ENCODE measurements at places on chromosomes 7 and 10.

- DNase-seq: no peak
Measured at GRCh38 chr7:155348806-155349205, 51.1 kb downstream of the INSIG1 start.

DNA sequence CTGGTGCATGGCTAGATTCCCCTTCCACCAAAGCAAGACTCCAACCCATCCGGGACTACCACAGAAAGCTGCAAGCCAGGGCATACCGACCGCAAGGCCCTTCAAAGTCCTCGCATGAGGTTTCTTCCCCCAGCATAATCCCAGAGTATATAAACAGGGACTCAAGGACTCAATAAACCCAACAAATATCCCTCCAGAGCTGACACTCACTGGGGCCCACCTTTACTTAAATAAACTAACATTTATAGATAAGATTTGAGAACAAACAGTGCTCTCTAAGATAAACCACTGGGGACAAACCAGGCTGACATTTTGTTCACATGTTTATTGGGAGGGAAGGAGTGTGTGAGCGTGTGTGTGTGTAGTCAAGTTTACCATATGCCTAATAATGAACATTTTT is 138.2 kb downstream of the ADAM12 start:
- DNase-seq: no peak

DNA sequence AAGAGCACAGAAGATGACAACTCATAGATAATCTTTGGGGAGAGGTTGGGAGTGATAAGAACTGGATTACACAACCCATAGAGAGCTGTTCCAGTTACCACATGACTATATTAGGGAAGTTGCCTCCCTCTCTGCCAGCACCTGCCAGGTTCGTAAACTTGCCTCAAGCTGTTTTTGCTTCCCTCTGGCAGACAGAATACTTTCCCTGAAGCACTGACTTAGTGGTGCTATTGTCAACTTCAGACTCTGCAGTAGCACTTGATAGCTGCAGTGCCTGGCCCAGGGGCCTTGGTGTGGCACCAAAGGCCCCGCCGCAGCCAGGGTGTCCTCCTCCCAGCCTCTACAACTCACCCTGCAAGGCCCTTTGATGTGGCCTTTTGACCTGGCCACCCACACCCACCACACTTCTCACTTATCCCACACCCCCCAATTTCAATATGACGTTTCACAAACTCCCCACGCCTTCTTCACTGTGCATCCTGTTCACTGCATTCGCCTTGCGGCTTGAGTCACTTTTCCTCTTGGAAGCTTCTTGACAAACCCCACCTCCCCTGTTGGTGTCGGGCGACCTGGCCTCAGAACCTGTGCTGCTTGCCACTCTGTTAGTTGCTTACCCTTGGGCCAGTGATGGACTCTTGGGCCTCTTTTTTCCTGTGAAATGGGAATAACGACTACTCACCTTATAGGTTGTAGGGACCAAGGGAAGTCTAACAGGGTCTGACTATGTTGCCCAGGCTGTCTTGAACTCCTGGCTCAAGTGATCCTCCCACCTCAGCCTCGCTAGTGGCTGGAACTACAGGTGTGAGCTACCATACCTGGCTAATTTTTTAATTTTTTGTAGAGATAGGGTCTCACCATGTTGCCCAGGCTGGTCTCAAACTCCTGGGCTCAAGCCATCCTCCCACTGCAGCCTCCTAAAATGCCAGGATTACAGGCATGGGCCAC is 50.2 kb upstream of the PODXL start:
- DNase-seq: no peak

GRCh38 chr7:6612819-6613218 is 2.6 kb upstream of the ZNF853 start:
- no peak for DNase-seq

GRCh38 chr7:15719311-15719710 is 32.8 kb upstream of the MEOX2 start:
- DNase-seq: no peak

DNA sequence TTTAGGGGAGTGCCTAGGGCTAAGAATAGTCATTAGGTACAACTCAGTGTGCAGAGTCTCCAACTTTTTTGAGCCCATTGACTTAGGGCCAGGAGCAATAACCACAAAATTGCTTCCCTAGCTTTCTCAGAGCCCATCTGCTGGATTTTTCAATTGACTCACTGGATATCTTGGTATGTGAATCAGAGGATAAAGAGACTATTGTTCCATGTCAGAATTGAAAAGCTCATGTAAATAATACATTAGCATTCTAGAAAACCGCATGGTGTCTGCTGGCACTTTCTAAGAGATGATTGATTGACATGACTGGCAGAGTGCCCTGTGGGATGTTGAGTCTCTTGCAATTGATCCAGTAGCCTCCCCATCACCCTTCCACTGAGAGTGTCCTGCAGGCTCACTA is 246.2 kb downstream of the CCDC7 start:
- DNase-seq: no peak

- no peak for DNase-seq
Measured at GRCh38 chr7:128810473-128810872, 18.7 kb downstream of the CCDC136 start.

GRCh38 chr7:123872908-123873307 is 27.9 kb downstream of the HYAL4 start:
- no peak for DNase-seq

DNA sequence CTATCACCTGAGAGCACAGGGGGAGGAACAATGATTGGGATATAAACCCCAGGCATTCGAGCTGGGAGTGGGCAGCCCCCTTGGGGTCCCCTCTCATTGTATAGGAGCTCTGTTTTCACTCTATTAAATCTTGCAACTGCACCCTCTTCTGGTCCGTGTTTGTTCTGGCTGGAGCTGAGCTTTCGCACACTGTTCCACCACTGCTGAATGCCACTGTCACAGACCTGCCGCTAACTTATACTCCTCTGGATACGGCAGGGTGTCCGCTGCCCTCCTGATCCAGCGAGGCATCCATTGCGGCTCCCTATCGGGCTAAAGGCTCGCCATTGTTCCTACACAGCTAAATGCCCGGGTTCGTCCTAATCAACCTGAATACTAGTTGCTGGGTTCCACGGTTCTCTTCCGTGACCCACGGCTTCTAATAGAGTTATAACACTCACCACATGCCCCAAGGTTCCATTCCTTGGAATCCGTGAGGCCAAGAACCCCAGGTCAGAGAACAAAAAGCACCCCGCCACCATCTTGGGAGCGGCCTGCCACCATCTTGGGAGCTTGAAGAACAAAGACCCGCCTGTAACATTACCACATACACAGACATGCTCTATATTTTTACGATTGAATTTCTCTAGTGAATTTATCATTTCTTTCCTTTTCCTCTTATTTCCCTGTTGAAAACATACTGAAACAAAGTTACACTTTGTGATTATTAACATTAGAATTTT is 9.0 kb downstream of the ZWINT start:
- DNase-seq: no peak

GRCh38 chr7:105680505-105681187 is 99.4 kb upstream of the EFCAB10 start:
- DNase-seq: no peak
